Stimulated activated naive CD4-positive, alpha-beta T cell treated with Interleukin-2 at 50 U/mL for 16 hours (primary cell): ENCODE measurements at places on chromosomes 13 and 19.
A peak's percentile ranks its signal among the peaks of the same experiment; 100 is the strongest.

DNA sequence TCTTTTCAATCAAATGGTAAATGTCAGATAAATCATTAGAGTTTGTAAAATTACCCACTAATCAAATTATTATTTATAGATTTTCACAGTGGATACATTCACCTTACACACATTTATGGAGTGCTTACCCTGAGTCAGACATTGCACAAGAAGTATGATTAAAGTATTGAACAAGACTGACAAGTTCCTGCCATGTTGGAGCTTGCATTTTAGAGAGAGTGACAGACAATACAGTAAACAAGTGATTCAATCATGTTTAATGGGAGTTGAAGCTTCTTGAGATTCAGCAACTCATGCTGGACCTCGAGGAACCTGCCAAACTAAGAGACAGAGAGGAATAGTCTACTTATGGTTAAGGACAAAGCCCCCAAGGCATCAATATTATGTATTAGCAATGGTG, 487.8 kb downstream of the PCDH17 start:
- DNase-seq = no peak

DNA sequence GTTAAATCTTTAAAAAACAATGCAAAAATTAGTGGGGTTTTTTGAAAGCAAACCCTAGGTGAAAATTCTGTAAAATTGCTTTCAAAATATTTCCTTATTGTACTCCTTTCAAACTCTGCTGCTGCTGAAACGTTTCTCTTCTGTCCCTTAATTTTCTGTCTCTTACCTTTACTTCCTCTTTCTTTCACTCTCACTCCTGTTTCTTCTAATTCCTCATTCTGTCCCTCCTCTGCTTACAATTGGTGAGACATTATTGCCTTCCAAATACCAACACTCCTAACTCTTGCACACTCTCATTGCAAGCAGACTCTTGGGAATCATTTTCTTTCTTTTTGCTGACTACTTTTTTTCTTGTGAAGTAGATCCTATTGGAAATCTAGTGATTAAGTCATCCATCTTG, 685.6 kb upstream of the SLITRK1 start:
- no peak for DNase-seq

DNA sequence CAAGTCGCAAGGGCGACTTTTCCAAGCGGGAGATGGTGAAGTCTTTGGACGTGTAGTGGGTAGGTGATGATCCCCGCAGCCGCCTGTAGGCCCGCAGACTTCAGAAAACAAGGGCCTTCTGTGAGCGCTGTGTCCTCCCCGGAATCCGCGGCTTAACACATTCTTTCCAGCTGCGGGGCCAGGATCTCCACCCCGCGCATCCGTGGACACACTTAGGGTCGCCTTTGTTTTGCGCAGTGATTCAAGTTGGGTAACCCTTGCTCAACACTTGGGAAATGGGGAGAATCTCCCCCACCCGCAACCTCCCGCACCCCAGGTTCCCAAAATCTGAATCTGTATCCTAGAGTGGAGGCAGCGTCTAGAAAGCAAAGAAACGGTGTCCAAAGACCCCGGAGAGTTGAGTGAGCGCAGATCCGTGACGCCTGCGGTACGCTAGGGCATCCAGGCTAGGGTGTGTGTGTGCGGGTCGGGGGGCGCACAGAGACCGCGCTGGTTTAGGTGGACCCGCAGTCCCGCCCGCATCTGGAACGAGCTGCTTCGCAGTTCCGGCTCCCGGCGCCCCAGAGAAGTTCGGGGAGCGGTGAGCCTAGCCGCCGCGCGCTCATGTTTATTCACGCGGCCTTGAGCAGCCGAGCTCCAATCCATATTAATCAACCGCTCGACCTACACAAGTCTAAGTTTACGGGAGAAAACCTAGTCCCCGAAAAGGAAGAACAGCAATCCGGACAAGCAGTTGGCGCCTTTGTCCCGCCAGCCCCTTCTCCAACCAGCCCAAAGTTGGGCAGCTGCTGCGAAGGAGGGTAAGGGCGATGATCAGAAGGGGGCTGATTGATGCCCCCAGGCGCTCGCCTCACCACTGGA, 9.9 kb downstream of the SOX21 start:
- no peak for DNase-seq

DNA sequence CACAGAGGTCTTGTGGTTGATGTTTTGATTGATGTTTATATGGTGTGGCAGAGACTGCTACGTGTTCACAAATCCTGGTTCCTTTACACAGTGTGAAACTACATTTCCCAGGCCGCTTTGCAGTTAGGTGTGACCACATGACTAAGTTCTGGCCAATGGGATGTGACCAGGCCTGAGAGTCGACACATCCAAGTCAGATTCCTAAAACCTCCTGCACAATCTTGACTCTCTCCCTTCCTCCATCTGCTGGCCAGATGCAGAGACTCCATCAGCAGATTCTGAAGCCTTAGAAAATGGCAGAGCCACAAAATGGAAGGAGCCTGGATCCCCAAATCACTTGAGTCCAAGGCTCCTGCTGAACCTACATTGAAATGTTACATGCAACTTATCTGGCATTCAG, 12.6 kb downstream of the CD37 start:
- no peak for DNase-seq

DNA sequence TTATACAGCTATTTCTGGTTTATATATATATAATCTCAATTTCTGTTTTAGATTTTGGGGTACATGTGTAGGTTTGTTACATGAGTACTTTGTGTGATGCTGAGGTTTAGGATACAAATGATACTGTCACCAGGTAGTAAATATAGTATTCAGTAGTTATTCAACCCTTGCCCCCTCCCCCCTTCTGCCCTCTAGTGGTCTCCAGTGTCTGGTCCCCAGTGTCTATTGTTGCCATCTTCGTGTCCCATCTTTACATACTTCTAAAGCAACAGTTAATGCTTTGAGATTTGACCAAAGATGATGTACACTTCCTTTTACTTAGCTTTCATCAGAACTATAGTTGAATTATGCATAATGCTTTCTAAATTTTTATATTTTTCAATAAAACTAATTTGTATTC, 1623.4 kb upstream of the PRR20A start:
- DNase-seq = no peak

DNA sequence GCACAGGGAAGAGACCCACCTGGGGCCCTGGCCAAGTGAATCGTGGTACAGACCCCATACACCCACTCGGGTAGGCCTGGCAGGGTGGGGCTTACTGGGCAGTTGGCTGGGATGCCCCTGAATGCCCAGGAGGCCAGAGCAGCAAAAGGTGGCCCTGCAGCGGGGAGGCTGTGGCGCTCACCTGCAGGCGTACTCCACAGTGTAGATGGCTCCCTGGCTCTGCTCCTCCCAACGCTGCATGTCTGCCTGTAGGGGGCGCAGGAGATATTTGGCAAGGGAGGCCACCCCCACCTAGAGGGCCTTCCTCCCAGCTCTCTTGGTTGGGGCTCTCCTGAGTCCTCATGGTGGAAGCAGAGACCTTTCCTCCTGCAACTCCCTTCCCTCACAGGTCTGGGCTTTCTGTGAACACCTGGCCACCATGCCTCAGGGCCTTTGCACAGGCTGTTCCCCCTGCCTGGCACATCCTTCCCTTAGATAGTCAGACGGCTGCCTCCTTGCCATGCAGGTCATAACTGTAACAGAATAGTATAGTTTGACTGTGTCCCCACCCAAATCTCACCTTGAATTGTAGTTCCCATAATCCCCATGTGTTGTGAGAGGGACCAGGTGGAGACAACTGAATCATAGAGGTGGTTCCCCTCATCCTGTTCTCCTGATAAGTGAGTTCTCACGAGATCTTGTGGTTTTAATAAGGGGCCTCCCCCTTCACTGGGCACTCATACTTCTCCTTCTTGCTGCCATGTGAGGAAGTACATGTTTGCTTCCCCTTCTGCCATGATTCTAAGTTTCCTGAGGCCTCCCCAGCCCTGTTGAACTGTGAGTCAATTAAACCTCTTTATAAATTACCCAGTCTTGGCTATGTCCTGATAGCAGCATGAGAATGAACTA, 5.9 kb downstream of the BORCS8 start:
- DNase-seq = peak; percentile 64

DNA sequence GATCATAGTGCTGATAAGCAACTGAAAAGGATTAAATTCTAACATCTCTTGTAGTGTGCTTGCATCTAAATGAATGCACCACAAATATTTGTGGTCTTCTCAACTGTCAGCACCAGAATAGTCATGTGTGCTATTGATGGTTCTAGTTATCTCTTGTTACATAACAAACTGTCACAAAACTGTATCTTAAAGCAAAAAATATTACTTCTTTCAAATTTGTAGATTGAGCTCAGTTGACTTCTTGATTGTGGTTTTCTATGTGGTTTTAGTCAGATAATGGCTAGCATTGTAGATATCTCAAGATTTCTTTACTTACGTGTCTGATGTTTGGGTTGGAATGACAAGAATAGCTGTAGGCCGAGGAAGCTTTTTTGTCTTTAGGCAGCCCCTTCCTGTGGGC, 431.3 kb downstream of the SLITRK6 start:
- no peak for DNase-seq

DNA sequence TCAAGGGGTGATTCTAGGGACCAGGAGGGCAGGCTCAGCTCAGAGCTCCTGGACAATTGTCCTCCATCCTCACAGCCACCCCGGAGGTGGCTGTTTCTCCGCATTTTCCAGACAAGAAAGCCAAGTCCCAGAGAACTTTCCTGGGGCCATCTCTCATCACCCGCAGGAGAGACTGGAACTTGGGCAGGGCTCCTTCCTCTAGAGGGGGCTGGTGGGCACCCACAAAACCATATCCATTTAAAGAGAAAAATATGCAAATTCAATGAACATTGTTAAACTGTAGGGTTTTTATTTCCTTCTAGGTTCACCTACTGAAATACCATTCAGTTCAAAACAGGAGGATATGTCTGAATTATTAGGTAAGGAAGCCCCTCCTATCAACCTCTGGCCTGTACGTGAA, 16.6 kb downstream of the SPACA7 start:
- no peak for DNase-seq

DNA sequence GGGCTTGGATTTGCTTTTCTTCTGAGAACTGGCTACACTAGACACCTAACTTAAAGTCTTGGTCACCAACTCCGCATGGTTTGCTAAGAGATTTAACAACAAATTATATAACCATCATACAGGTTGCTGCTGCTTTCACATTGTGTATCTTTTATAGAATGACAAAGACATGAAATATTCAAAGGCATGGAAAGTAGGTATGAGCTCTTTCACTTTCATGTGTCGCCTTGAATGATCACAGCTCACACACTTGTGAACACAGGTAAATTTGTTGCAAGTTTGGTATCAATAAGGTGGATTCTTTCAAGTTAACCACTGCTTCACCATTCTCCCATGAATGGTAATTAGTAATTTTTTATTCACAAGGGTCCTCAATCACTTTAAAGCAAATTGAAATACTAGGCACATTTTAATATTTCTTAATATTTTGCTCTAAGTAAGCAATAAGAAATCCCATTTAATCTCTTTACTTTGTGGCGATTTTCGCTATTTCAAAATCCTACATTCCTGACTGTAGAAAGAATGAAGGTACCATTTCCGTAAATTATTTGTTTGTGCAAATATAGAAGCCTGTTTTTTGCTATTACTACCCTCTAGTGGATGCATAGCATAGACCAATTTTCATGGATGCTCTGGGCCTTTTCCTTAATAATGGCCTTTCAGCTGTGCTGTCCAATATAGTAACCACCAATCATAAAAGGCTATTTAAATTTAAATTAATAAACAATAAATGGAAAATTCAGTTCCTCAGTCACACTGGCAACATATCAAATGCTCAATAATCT, 45.5 kb upstream of the FREM2 start:
- DNase-seq = no peak

- no peak for DNase-seq
Measured at GRCh38 chr13:35699825-35700510, 223.5 kb upstream of the MAB21L1 start.

DNA sequence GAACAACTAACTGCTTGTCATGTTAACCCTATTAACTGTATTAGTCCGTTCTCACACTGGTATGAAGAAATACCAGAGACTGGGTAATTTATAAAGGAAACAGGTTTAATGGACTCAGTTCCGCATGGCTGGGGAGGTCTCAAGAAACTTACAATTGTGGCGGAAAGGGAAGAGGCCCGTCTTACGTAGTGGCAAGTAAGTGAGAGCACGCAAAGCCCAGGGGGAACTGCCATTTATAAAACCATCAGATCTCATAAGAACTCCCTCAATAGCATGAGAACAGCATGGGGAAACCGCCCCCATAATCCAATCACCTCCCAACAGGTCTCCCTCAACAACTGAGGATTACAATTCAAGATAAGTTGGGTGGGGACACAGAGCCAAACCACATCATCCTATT, 34.7 kb downstream of the PHF11 start:
- DNase-seq = no peak

DNA sequence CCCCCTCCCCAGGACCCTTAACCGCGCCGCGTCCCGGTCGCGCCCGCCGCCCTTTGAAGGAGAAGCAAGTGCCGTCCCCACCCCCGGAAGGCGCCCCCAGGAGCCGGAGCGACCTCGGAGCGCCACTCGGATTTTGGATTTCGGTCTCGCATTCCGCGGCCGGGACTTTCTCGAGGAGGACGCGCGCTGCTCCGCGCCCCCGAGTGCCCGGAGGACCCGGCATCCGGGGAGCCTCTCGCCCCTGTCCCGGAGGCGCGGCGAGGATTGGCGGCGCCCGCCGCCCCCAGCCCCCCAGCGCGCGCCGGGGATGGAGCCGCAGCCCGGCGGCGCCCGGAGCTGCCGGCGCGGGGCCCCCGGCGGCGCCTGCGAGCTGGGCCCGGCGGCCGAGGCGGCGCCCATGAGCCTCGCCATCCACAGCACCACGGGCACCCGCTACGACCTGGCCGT, 1.6 kb downstream of the MIDN start:
- no peak for DNase-seq

DNA sequence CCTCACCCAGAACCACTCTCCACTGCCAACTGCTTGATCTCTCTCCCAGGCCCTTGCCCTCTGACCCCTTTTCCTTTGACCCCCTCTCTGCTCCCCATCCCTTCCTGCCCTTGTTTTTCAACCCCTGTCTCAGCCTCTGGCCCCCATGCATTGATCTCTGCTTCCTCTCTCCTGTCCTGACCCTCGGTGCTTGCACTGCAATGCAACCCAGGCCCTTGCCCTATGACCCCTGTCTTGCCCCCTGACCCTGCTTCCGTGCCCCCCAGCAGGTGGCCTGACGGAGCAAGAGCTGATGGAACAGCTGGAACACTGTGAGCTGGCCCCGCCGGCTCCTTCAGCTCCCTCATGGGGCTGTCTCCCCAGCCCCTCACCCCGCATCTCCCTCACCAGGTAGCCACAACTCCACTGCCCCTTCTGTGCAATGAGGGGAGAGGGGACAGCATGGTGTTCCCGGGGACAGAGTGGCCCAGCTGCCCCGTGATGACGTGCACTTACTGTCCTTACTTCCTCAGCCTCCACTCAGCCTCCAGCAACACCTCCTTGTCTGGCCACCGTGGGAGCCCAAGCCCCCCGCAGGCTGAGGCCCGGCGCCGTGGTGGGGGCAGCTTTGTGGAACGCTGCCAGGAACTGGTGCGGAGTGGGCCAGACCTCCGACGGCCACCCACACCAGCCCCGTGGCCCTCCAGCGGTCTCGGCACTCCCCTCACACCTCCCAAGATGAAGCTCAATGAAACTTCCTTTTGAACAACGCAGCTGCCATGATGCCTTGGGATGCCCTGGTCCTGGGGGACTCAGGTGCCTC, 10.5 kb upstream of the LTBP4 start:
- no peak for DNase-seq

GRCh38 chr19:1847348-1847683, 967 bp downstream of the REXO1 start:
- DNase-seq = no peak
